ENCODE measurements at places on chromosomes 13 and 19.

DNA sequence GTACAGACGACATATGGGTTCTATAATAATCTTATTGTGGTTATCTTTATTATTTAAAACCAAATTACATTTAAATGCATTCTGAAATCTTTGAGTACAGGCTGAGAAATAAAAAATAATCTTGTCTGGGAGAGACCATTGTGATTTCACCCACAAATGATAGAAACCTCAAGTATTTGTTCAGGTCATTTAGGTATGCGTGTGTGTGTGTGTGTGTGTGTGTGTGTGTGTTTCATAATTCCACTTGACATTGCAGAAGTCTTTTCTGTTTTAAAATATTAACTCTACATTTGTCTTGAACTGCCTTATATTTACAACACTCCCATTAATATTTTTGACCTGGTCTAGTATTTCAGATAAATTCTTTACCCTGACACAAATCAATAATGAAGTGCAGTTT, 126.9 kb downstream of the SPRY2 start:
- DNase-seq, result no peak

GRCh38 chr13:47929156-47929555, 71.9 kb downstream of the SUCLA2 start:
- no peak for DNase-seq

- DNase-seq, result peak; percentile 52
Observed at GRCh38 chr13:110455941-110456340, 105.6 kb downstream of the RAB20 start.

DNA sequence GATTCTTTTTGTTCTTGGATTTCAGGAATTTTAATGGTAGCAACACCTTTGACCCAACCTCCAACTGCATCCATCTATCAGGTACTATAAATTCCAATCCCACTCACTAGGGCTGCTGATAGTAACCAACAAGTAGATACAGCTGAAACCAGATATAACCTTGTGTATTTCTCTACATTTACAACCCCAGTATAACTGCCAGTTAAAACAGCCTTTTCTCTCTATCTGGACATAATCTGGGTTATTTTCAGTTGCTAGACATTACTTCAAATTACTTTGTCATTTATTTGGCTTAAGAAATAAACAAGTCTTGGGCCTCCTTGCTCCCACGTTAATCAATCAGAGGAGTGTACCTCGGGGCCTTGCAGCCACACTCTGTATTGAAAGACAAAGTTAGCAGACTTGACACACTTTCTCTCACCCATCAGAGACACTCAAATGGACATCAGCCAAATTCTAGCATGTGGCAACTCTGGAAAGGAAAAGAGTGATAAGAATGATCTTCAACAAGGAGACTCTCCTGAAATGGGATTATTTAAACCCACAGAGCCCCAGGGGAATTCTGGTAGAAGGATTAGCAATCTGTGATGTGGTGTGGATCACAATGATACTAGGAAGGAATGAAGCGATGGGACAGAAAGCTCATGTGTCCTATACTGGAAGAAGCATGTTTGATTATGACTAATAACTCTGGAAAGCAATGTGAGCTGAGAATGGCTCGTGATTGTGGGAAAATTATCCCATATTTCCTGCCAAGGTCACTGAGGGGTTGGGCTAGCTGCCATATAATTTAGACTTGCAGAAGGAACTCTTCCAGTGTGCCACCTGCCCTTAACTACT, 157.5 kb downstream of the FLT1 start:
- DNase-seq, result no peak

- DNase-seq, result no peak
Observed at GRCh38 chr13:21663197-21663596, 7.7 kb upstream of the FGF9 start.

DNA sequence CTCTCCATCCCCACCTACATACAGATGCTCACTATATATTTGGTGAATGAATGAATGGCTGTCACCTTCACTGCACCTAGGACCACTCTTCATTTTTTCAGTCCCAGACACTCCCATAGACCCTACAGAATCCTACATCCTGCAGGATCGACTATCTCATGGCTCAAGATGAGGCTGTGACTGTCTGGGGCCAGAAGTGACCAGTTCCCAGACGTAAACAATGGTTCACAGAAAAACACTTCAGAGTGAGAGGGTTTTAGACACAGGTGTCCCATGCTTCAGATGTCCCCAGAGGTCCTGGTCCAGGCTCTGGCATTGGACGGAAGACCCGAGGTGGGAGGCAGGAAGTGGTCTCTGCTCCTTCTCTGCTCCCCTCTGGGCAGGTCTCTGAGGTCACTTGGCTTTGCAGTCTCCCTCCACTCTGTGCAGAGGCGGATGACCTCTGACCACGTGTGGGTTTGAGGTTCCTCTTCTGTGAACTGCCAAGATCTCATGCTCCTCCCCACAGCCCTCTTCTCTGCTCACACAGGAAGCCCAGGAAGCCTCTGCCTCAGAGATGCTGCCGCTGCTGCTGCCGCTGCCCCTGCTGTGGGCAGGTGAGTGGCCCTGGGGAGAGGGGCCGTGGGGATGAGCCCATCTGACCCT, 24.9 kb downstream of the SIGLEC7 start:
- DNase-seq, result no peak

- no peak for DNase-seq
Observed at GRCh38 chr13:32026623-32027022, 5.0 kb upstream of the FRY start.

DNA sequence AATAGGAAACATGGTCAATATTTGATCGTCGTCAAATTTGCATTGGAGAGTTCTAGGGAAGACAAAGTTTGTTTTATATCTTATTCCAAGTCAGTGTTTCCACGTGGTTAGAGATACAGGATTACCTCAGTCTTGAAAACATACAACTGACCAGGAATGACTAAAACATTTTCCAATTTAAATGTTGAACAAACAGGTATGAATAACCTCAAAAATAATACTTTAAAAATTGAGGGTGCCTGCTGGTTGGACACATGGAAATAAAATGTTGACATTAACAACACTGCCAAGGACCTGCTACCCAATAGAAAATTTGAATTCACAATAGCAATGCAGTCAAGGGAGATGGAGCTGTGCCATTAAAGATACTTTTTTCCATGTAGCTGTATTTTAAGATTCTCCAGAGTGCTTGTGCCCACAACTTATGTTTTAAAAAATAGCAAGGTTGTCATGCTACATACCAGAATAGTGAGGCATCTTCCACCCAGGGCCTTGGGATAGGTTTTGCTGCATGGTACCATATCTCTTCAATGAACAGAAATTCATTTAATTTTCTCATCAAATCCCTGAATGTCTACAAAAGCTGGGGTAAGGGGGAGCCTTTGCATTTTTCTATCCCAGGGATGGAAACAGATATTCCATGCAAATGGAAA, 260.8 kb downstream of the EFNB2 start:
- no peak for DNase-seq

DNA sequence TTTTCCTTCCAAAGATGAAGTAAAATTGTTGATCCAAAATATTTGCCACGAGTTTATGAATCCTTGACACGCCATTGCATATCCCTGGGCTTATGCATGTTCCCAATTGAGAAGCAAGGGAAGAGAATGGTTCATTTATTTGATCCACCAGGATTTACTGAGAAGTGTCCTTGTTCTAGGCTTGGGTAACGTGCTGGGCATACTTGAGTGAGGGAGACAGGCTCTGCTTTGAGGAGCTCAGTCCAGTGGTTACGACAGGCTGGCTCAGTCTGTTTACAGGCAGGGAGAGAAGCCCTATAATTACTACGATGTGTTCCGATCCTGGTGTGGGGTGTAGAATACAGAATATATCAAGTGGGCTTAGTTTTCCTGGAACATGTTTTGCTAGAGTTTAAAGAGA, 6.3 kb upstream of the PNMA8C start:
- no peak for DNase-seq

GRCh38 chr13:98972059-98972458, 5.8 kb downstream of the DOCK9 start:
- no peak for DNase-seq

GRCh38 chr13:35471706-35472322, 4.7 kb downstream of the MAB21L1 start:
- no peak for DNase-seq

GRCh38 chr13:97212601-97213040, 9.5 kb upstream of the MBNL2 start:
- no peak for DNase-seq

- no peak for DNase-seq
Observed at GRCh38 chr13:24687611-24688010, 7.4 kb downstream of the ATP12A start.

- no peak for DNase-seq
Observed at GRCh38 chr13:59038824-59039223, 1124.9 kb downstream of the DIAPH3 start.

GRCh38 chr19:10835089-10835753, 791 bp downstream of the TMED1 start:
- no peak for DNase-seq

GRCh38 chr19:45508861-45509691, 1.8 kb downstream of the VASP start:
- no peak for DNase-seq

- no peak for DNase-seq
Observed at GRCh38 chr19:45074744-45075300, 1.5 kb downstream of the ZNF296 start.

DNA sequence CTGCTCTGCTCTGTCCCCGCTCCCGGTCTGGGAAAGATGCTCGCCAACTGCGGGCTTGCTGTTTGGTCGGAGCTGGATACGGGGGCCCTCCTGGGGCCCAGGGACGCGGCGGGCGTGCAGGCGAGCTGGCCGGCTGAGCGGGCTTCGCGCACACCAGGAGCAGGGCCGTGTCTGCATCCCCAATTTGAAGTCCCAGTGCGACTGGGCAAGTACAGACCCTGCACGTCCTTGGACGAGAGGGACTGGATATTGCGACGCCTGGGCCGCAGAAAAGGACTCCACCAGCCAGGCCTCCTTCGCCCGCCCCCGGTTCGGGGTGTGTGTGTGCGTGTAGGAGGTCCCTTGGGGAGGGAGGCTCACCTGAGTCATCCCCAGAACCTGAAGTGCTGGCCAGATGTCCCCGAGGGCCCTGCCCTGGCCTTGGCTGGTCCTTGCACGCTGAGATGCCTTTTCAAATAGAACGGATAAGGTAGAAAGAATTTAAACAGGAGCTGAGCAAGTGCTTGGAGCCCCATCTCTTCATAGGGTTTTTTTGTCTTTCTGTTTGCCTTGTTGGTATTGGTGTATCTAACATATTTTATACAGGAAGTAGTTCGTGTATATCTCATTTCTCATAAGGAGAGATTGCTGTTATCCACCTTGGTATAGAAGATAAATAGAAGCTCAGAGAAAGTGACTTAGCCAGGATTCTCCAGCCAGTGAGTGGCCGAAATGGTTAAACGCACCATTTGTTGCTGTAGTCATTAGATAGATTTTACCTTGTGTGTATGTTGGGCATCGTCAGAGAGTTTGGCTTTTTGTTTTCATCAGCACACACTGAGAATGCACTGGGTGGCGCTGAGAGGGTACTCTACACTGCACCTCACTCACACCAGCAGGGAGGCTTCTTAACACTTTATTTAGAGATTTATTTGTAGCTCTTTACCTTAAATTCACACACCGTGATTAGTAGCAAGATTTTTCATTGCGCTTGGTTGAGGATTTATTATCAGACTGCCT, 1.1 kb downstream of the NAXD start:
- DNase-seq, result peak; percentile 46

- DNase-seq, result no peak
Observed at GRCh38 chr13:21037656-21038055, 23.7 kb downstream of the LATS2 start.

DNA sequence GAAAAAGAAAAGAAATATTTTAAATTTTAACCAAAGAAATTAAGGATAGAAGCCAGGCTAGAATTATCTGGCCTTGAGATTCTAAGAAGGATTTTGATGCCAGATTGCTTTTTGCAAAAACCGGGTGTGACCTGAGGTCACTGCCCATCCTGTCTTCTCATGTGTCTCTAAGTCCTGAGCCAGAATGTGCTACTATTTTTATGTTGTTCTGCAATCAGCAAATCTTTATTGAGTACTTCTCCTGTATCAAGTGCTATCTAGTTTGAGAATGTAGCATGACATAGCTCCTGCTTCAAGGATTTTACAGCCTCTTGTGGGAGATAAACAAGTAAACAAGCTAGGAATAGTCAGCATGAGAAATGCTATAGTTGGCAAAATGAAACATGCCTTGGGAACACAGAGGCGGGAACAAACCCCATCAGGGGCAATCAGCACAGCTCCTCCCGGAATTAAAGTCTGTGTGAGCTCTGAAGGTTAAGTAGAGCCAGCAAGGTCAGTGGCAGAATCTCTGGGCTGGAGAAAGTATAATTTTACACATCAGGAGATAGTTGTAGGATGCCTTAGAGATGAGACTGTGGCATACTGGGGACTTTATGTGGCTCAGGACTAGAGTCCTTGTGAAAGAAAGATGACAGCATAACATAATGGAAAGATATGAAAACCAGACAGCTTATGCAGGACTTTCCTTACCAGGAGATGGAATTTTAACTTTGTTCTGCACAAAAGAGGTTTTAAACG, 899.5 kb upstream of the SLC10A2 start:
- DNase-seq, result no peak

GRCh38 chr13:112870737-112871287, 98.2 kb upstream of the MCF2L start:
- no peak for DNase-seq

DNA sequence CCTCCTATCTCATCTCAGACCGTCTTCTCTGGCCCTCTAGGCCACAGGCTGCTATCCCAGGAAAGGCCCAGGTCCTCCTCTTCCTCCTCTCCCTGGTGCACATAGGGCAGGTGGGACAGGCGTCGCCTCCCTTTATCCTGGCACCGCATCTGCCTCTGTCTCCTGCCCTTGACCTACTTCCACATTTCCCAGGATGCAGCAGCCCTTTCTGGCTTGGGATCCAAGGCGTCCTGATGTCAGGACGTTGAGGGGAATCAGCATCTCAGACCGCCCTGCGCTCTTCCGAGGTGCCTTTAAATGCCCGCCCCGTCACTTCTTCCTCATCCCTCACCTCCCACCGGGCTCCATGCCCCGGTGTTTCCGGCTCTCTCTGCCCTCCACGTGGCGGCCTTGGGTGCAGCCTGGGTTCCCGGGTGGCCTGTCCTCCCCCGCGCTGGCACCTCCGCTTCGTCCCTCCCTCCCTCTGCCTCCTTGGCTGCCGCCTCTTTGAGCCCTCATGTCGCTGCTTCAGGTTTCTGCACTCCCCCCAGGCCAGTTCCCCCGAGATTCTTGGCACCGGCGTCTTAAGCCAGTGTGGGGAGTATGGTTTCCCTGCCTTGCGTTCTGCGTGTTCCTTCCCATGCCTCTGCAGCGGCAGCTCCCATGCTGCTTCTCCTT, 66.3 kb downstream of the KDM4B start:
- DNase-seq, result no peak

DNA sequence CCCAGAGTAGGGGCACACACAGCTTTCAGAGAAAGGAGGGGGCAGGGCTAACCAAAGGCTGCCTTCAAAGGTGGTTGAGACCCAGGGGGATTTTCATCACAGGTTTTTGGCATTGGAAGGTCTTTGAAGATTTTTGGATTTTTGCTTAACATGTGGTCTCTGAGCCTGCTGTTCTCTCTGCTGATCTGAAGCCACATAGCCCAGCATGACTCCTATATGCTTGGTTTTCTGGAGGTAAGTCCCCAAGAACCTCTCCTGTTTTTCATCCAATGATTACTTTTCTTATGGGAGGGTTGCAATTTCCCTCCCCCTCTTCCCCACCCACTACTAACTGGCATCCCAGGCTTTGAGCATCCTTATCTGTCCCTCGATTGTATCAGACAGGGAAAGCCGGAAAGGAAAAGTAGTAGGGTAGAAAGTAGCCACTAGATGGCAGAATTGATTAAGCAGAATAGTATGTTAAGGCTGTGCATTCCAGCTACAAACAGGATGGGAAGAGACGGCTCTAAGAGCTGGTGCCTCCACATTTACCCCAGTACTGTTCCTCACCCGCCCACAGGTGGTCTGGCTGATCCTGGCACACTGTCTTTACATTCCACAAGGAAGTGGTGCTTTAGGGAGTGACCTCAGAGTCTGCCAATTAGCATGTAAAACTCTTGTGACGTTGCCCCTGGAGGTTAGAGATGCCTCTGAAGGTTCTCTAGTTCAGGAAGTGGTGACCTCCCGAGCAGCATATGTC, 218.9 kb upstream of the EDNRB start:
- peak; percentile 24 for DNase-seq

Data from activated T-cell treated with anti-CD3 and anti-CD28 coated beads, Interleukin-2, amount 50 U/mL, for 1 hour (primary cell).